Activated T-helper 1 cell treated with Interleukin-2 at 50 U/mL for 16 hours (primary cell): ENCODE measurements at places on chromosomes 7 and 10.

GRCh38 chr10:86753638-86754434 is 2.6 kb upstream of the BMPR1A start:
- DNase-seq = no peak

- DNase-seq = no peak
Observed at GRCh38 chr7:31058122-31058521, 6.0 kb downstream of the ADCYAP1R1 start.

GRCh38 chr7:102814025-102814471 is 65.2 kb downstream of the FAM185A start:
- no peak for DNase-seq

DNA sequence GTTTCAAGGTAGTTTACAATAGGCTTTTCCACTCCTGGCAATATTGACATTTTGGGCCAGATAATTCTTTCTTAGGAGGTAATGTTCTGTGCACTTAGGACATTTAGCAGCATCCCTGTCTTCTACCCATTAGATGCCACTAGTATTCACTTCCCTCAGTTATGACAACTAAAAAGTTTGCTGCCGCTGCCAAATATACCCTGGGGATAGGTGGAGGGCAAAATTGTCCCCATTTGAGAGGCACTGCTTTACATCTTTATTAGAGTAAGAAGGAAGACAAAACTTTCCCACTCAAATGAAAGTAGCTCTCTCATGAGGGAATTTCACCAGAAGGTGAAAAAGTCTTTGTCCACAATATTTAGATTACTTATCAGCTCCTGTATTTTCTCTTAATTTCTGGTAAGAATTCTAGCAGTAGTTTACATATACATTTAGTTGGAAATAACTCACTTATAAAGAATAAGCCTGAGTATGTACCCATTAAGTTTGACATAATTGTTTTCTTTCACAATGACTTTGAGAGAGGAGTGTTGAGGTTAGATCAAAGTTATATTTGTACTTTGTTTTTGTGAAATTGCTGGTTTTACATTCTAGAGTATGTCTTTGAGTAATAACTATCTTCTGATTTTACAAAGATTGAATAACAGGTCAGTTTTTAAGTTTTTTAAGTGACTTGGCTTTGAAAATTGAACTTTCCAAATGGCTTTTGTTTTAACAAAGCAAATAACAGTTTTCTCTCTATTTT is 46.0 kb downstream of the HELLS start:
- no peak for DNase-seq

DNA sequence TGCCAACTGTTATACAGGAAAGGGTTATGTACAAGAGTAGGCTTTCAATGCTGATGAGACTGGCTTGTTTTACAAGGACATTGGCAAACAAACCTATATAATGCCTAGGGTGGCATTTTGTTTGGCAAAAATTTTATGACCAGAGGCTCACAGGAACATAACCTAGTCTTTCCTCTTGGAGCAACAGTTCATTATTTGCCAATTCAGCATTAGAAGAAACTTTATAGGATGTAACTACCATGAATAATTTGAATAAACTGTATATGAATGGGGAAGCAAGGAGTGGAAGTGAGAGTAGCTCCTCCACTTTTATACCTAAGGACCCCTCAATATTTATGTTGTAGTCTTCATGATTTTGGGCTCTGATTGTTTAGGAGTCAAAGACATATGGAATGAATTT is 103.9 kb upstream of the WAC start:
- no peak for DNase-seq

GRCh38 chr10:109126541-109126940 is 796.8 kb downstream of the XPNPEP1 start:
- DNase-seq = no peak

GRCh38 chr7:117217106-117218035 is 105.5 kb downstream of the WNT2 start:
- DNase-seq = no peak

GRCh38 chr10:30535677-30536076 is 93.9 kb downstream of the LYZL2 start:
- DNase-seq = no peak
